HFF-Myc (cell line): ENCODE measurements at places on chromosomes 16 and 17.

DNA sequence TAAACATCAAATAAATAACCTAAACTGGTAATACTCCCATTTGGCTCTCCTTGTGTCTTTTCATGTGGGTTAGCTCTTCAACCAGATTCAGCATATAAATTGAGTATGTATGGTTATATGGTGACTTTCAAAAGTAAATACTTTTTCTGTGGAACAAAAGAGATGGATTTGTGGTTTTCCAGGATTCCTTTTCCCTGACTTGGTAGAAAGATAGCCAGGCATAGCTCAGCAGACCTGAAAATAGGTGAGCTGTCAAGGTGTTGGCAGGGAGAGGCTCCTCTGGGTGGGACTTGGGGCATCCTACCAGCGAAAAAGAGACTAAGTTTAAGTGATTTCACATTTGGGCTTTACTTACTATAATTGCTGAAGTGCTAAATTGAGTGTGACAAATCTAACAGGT is 80.3 kb downstream of the FTO start:
- DNase-seq: no peak

DNA sequence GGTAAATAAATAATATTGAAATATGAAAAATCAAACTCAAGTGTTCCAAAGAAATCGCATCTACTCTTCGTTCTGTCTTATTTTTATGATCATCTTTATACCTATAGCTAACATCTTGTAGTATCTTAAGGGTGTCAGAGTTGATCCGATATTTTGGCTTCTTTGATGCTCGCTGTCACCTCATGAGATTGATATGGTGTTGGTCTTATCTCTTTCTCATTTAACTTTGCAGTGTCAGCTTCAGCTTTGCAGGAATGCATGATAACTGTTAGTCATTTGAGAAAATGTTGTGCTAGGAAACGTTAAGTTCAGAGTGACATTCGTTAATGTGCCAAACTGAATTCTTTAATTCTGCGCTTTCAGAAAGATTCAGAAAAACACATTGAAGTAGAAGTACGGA is 19.4 kb downstream of the NOL11 start:
- no peak for DNase-seq

GRCh38 chr17:55693254-55694216 is 29.1 kb downstream of the TMEM100 start:
- no peak for DNase-seq

DNA sequence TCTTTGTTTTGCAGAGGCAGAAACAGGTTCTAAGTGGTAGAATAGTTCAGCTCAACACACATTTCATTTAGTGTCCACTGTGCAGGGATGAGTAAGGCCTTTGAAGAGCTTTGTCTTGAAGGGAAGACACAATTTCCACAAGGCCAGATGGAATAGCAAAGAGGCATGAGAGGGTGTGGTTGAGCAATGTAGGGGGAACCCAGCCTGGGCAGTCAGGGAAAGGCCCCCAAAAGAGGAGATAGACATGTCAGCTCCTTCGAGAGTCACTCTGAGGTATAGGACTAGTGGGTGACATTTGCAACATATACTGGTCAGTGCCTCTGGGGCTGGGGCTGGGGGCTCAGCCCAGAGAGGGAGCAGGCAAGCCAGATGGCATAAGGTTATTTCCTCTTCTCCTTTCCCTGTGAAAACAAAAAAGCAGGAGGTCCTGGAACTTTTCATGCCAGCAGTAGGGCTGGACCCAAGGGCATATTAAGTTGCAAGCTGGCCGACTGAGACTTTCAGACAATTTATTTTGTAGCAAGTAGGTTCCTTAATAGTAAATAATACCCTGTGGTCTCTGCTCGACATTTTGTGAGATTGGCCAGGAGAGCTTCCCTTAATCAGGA is 7.1 kb downstream of the ALKBH5 start:
- no peak for DNase-seq

- no peak for DNase-seq
Measured at GRCh38 chr17:66281661-66282369, 20.6 kb upstream of the PRKCA start.

- DNase-seq: no peak
Measured at GRCh38 chr16:48852951-48853350, 243.0 kb upstream of the N4BP1 start.

GRCh38 chr17:46879101-46879500 is 27.7 kb downstream of the WNT9B start:
- no peak for DNase-seq
